ENCODE measurements at places on chromosomes 3 and 15. TPM values are rescaled to one million over a fixed set of nuclear protein-coding genes. Genes with fewer than 3 reads are reported as not detected.

DNA sequence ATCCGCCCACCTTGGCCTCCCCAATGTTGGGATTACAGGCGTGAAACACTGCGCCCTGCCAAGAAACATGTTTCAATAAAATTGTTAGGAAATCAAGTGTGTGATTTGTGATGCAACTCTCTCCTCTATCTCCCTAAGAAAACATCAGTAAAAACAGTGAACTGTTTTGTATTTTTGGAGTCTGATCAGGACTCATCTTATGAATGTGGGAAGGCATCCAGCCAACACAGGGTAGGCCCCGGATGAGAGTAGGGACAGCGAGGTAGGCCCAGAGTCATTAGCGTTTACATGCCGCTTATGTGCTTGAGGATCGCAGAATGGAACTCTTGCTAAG is 884 bp upstream of the GLYCTK start:
- peak overlapping the region; percentile 96 for H3K27ac ChIP-seq
- H3K36me3 ChIP-seq, result no peaks in the 10 kb centered on the region
- H3K27me3 ChIP-seq, result no peaks in the 10 kb centered on the region
- peak overlapping the region; percentile 90 for H3K4me3 ChIP-seq

GRCh38 chr3:149428087-149428486 is 46.4 kb upstream of the TM4SF4 start:
- H3K27ac ChIP-seq, result no peak overlapping the region
- no peak overlapping the region for H3K4me3 ChIP-seq
- H3K4me1 ChIP-seq, result peaks cover 9% of the 10 kb centered on the region
- H3K27me3 ChIP-seq, result no peaks in the 10 kb centered on the region

DNA sequence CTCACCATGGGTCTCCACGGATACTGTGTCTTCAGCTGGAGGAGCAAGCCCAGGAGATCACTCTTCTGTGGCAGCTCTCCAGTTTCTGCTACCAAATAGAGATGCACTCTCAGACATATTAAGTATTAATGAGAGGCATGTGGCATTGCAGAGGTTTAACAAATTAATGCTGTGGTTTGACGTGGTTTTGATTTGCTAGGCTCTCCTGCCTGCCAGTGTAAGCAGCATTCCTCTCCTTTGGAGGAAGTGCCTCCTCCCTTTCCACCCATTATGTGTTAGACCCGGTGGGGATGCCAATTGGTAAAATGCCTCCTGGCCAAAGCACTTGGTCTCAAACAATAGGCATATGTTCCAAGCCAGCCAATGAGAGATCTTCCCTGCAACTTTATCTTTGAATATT is 124.8 kb downstream of the MYLK start:
- no peak for DNase-seq
- H3K27ac ChIP-seq, result peak overlapping the region; percentile 90
- H3K36me3 ChIP-seq, result no peaks in the 10 kb centered on the region
- no peak overlapping the region for H3K4me3 ChIP-seq
- no peaks in the 10 kb centered on the region for H3K27me3 ChIP-seq
- peaks cover 72% of the 10 kb centered on the region for H3K4me1 ChIP-seq

DNA sequence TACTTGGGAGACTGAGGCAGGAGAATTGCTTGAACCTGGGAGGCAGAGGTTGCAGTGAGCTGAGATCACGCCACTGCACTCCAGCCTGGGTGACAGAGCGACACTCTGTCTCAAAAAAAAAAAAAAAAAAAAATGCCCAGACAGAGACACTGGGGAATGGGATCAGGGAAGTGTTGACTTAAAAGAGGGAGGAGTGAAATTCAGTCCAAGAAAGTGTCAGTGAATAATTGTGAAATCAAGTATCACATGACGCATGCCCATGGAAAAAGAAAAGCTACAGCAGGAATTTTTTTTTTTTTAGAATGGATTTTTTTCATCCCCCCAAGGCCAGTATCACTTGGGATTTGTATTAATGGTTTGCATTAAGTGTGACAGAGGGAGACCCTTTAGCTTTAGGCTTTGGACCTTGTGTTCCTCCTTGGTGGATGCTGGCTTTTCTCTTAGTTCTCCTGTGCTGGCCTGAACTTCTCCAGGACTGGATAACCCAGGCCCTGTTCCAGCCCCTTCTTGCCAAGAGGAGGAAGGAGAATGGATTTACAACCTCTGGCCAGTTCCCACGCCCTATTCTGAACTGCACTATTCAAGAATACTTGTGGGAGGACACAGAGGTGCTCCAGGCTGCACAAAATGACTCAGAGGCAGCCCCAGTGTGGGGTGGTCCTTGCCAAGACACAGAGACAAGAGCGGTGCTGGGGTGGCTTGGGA is 36.7 kb upstream of the ZNF774 start:
- H3K36me3 ChIP-seq, result no peaks in the 10 kb centered on the region

Gene TIMMDC1
- 78.2 TPM for total RNA-seq

Gene GUCA1C
- not detected for total RNA-seq

Gene HYAL3
- total RNA-seq, result 5.9 TPM

Data from HepG2 (cell line).